Osteocyte (in vitro differentiated cells): ENCODE measurements at places on chromosomes 5 and 9. TPM values are rescaled to one million over a fixed set of nuclear protein-coding genes. Genes with fewer than 3 reads are reported as not detected.

The LHX3 gene
- total RNA-seq, result not detected in 2 replicates

The GABRA6 gene
- total RNA-seq, result not detected in 2 replicates

The LSM11 gene
- 7.2 TPM in 2 replicates for total RNA-seq

The LRRC19 gene
- total RNA-seq, result not detected in 2 replicates

The MARCHF3 gene
- 33.5 and 34.5 TPM in 2 replicates for total RNA-seq

The NUTM2F gene
- not detected in 2 replicates for total RNA-seq

The ADGRD2 gene
- not detected in 2 replicates for total RNA-seq

The IFNB1 gene
- total RNA-seq, result not detected in 2 replicates

The FOXD4L3 gene
- total RNA-seq, result 0.26 TPM in 1 of 2 replicates, not detected in the other

The ATOX1 gene
- total RNA-seq, result 104 and 107 TPM in 2 replicates

The PIP5K1B gene
- not detected in 2 replicates for total RNA-seq

The SV2C gene
- 0.05 TPM in 1 of 2 replicates, not detected in the other for total RNA-seq

The GGTA1 gene
- total RNA-seq, result 0.64 and 1.1 TPM in 2 replicates

GRCh38 chr5:14667290-14667689, 2.8 kb downstream of the OTULIN start:
- no peak for DNase-seq

GRCh38 chr9:37036371-37036775, 2.3 kb upstream of the PAX5 start:
- no peak for DNase-seq

GRCh38 chr9:92658176-92658575, 11.8 kb downstream of the IPPK start:
- DNase-seq, result no peak

DNA sequence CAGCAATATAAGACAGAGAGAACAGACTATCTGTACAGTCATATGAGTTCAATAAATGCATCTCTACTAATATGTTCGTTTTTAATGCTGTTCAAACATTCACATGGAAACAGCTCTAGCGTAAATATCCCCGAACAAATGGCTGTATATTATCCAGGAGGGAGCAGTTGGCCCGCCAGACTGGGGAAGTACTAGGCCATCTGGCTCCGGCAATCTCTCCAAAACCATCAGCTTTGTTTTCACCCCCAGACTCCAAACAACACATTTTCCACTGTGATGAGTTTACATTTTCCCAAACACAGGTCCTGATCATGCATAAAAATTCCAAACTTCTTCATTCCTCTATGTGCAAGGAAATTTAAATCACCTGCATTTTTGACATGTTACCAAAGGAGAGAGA, 8.7 kb downstream of the EBF1 start:
- DNase-seq, result no peak

DNA sequence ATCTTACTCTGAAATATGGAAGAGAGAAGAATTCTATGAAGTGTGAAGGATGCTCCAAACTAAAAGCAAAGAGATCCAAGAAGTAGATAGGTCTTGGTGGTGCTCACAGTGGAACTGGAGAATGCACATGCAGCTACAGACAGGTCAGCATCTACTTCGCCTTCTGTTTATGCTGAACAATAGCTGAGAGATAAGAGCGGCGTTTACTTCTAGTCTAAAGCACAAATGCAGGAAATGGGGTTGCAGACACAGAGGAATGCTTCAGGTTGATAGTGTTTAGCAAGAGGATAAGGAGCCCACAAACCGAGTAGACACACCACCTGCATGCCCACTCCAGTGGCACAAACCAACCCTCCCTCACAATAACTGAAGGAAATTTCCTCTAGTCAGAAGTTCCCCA, 180.0 kb upstream of the RGMB start:
- no peak for DNase-seq

GRCh38 chr9:73845539-73845938, 651.6 kb upstream of the RORB start:
- DNase-seq, result no peak

DNA sequence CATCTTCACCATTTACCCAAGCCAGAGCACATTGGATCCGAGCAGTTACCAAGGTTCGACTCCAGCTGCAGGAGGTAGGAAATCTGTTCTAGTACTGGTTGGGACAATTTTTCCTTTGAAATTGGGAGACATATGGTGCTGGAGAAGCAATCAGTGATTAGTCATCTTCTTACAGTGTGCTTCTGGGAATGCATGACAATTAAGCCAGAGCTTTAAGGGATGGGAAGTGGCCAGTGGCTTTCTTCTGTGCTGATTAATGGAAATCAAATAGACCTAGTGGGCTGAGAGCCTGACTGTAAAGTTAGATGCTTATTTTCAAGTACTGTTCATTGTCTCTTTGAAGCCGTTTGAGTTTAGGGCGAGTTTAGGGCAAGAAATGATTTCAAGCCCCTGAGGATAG, 152.1 kb downstream of the UNC13B start:
- no peak for DNase-seq

DNA sequence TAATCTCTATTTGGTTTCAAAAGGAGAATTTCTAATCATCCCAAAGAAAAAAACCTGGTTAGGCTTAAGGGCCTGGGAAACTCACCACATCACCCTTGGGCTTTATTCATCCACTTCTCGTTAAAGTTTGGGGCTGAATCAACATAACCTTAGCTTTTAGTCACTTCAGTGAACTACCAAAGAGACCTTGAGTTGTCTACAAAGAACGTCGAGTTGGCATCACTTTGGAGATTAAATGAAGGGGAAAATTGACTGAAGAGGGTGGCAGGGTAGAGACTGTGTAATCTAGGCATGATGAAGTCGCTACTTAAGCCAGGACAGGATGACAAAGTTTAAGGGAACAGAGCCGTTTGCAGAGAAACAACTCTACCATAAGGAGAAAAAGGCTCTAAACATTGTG, 341.4 kb downstream of the RAB3C start:
- DNase-seq, result no peak

- no peak for DNase-seq
These were observed 731.5 kb downstream of the TLE1 start for GRCh38 chr9:80957801-80958200.

DNA sequence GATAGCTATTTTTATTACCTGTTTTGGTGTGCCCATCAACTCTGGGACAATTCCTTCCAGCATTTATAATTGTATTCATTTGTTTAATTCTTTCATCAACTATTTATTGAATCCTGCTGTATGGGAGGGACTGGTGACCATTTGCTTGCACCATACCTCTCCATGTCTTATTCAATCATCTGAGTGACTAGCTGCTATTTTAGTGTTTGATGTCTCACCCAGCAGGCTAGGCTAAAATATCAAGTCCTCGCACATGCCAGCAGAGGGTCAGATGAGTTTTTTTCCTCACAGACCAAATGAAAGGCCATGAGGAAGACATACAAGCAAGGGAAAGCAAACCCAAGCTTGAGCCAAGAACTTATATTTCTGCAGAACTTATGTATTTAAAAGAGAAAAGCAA, 63.9 kb downstream of the CETN3 start:
- no peak for DNase-seq

- no peak for DNase-seq
These were observed 694 bp downstream of the RMI1 start for GRCh38 chr9:83981126-83981871.

- no peak for DNase-seq
These were observed 616 bp downstream of the ABL1 start for GRCh38 chr9:130835441-130836298.

DNA sequence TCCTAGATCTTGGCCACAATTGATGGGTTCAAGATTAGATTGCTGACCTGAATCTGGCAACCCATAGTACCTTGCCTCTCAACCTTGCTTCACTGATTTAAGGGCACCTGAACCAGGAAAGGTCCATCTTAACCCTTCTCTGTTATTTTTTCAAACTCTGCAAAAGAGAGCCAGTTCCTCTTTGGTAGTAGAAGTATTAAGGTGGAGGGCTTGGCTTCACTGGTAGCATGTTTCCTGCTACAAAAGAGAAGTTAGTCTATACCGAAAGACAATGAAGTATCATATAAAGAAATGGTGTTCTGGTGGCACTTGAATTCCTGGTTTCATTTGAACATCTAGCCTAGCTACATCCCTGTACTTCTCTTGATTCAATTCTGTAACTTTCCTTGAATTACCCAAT, 8.5 kb downstream of the ALG2 start:
- DNase-seq, result no peak

GRCh38 chr5:40575921-40576320, 103.8 kb upstream of the PTGER4 start:
- no peak for DNase-seq

- no peak for DNase-seq
These were observed 3.5 kb upstream of the PRDM12 start for GRCh38 chr9:130660683-130661450.

GRCh38 chr5:135604056-135604455, 25.3 kb upstream of the CXCL14 start:
- peak; percentile 59 for DNase-seq

- DNase-seq, result no peak
These were observed 190.2 kb upstream of the SNX2 start for GRCh38 chr5:122584411-122585300.

GRCh38 chr5:123264394-123264793, 158.8 kb downstream of the CEP120 start:
- no peak for DNase-seq

- DNase-seq, result no peak
These were observed at the start of gene DOK3 for GRCh38 chr5:177509381-177509951. DOK3 (minus strand) TSS chr5:177509826; CDS start chr5:177509540, 286 bp downstream.

GRCh38 chr9:35484406-35484805, 5.5 kb upstream of the RUSC2 start:
- DNase-seq, result no peak
